ENCODE measurements at places on chromosomes 11 and 22. TPM values are rescaled to one million over a fixed set of nuclear protein-coding genes. Genes with fewer than 3 reads are reported as not detected.

KCNE3 gene
- 12.9 TPM for total RNA-seq

INS gene
- total RNA-seq = not detected

POU2F3 gene
- not detected for total RNA-seq

RAB3IL1 gene
- total RNA-seq = not detected

RIMBP3C gene
- total RNA-seq = 0.10 TPM

TNNT3 gene
- total RNA-seq = 5.1 TPM

OR51B2 gene
- not detected for total RNA-seq
